Activated gamma-delta T cell treated with anti-CD3 and anti-CD28 coated beads, Interleukin-2, amount 50 U/mL, for 16 hours (primary cell): ENCODE measurements at places on chromosomes 3 and 15.

GRCh38 chr15:29820394-29821154, 1.7 kb downstream of the TJP1 start:
- no peak for DNase-seq

DNA sequence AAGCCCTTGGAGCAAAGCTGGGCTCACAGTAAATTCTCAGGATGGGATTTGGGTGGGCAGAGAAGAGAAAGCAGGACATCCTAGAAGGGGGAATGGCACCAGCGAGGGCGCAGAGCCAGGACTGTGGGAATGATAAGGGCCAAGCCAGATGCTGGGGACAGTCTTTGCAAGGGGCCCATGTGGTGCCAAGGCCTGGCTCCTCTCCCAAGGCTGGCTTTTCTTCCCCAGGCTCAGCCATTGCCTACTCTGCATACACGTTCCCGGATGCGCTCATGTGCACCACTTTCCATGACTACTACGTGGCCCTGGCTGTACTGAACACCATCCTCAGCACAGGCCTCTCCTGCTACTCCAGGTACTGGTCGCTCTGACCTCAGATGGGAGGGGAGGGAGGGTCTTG, 24.7 kb upstream of the KIF23 start:
- DNase-seq, result no peak

GRCh38 chr3:131743126-131743525, 240.4 kb upstream of the MRPL3 start:
- DNase-seq, result no peak

- no peak for DNase-seq
These were observed 225.2 kb downstream of the ADAMTS17 start for GRCh38 chr15:100116416-100117190.

DNA sequence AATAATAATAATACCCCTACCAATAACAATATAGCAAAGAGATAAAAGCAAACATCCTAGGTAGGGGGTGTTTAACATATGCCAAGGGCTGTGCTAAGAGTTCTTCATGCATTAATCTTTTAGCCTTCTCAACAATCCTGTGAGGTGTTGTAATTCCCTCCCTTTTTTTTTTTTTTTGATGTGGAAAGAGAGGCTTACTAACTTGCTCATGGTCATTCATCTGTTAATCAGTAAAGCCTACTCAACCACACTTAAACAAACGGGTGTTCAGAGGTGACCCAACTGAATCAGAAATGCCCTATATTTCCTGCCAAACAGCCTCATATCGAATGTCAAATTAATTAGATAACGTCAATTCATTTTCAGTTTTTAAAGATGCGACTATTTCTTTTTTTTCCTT, 232.1 kb downstream of the CTNNB1 start:
- DNase-seq, result no peak

DNA sequence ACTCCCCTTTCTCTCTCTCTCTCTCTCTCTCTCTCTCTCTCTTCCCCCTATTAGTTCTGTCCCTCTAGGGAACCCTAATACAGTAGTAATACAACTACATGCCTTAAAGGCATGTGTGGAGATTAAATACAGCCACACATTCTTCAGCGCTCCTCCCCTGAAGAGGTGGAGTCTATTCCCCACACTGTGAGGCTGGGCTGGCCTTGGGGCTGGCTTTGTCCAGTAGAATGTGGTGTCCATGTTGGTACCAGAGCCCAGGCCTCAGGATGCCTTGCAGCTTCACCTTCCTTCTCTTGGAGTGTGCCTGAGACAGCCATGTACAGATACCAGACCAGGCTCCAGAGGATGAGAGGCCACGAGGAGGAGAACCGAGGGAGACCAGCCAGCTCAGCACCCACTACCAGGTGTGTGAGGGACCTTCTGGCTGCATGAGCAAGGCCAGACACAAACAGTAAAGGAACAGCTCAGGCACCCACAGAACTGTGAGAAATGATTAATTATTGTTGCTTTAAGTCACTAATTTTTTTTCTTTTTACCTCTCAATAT, 10.7 kb downstream of the SLC6A20 start:
- no peak for DNase-seq

DNA sequence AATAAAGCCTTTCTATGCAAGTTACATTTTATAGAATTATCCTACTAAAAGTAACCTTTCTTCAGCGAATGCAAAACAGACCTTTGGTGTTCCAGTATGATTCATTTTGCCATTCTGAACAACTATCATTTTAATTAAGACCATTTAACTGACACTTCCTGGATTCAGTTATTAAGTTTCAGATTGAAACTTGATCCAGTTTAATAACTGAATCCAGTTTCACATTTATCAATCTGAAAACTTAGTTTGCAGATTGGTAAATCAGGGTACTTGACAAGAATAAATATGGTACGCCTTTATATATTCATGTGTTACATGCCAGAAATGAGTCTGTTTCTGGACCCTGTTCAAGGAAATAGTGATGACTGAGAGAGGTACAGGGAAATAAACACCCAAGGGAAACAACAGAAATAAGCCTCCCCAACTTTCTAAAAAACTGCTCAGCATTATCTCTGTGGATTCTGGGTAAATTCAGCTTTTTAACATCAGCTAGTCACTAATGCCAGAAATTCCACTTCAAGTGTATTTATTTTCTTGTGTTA, 23.3 kb upstream of the NFKBIZ start:
- DNase-seq, result no peak

DNA sequence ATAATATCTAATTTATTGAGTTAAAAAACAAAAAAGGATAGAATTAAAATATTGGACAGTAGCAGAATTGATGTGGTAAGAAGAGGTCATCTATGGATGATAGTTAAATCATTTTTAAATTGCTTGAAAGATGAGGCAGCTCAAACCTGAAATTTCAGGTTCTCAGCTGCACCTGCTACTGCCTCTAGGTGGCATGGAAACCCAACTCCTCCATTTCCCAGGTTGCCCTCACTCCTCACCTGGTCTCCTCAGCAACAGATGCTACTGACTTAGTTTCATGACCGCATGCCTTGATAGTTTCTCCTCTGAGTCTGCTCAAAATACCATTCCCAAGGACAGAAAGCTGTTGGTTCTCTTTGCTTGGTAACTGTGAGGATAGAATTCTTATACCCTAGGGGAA, 148.1 kb downstream of the ABHD5 start:
- no peak for DNase-seq

DNA sequence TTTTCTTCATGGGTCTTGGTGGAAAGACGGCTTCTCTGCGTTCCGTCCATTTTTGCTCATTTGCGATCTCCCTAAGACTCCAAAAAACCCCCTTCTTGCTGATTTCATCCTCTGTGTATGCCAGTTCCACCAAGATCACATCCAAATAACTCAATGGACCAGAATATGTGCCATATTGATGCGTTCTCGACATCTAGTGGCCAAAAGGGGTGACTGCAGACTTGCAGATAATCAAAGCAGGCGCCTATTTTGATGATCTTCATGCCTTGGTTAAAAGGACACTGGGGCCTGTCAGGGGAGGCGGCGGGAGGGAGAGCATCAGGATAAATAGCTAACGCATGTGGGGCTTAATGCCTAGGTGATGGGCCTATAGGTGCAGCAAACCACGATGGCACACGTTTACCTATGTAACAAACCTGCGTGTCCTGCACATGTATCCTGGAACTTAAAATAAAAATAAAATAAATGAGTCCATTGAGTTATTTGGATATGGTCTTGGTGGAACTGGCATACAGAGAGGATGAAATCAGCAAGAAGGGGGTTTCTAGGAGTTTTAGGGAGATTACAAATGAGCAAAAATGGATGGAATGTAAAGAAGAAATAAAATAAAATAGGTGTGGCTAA, 104.2 kb upstream of the RAD18 start:
- no peak for DNase-seq

DNA sequence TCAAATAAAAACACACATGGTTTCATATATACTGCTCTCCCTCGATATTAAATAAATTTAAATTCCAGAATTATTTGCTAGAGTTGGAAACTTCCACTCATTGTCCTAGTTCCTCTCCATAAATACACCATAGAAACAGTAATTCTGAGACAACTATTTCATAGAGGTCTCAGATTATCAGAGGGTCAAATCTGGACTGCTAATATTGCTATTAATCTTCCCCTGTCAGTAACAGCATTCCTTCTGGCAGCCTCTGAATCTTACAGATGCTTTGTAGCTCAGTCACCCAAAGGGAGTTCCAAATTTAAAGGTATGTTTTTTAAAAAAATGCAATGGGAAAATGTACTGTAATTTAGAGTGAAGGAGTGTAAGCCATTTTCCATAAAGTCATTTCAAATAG, 428.8 kb downstream of the PYDC2 start:
- DNase-seq, result no peak

GRCh38 chr3:134284438-134284837, 33.8 kb upstream of the RYK start:
- no peak for DNase-seq

GRCh38 chr3:14305324-14305723, 97.1 kb upstream of the SLC6A6 start:
- DNase-seq, result no peak

GRCh38 chr3:64257100-64257755, 32.0 kb upstream of the PRICKLE2 start:
- no peak for DNase-seq

DNA sequence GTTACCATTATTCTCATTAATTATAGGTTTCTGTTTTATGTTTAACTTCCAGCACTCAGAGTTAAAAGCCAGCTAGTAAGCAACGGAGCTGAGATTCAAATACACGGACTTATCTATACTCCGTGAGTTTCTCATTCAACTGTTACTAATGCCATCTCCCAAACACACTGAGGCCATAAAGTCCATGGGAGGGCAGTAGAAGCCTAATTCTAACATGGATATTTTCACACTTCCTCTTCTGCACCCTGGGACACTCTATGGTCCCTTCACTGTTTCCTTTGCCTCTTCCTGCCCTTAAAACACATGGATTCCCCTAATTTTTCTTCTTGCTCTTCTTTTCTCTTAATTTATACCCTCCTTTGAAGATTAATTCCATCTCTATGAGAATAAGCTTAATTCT, 245.0 kb downstream of the KLF13 start:
- no peak for DNase-seq

DNA sequence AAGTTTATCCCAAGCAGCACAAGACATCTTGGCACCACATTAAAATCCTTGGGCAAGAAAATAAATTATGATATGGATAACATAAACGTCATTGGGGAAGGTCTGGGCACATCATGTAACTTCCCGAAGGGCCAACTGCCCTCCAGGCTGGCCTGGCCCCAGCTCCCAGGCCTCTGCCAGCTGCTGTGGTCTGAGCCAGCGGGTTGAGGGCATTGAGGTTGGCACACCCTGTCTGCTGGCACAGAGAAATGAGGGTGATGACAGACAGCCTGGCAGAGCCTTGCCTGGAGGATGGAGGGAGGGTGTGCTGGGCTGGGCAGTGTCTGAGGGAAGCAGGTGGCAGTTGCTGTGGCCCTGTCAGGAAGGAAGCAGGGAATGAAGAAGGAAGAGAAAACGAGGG, 3.3 kb upstream of the RBSN start:
- no peak for DNase-seq

- DNase-seq, result no peak
These were observed 135.4 kb downstream of the UACA start for GRCh38 chr15:70627734-70628548.

GRCh38 chr3:29515451-29515850, 234.6 kb downstream of the RBMS3 start:
- DNase-seq, result no peak

DNA sequence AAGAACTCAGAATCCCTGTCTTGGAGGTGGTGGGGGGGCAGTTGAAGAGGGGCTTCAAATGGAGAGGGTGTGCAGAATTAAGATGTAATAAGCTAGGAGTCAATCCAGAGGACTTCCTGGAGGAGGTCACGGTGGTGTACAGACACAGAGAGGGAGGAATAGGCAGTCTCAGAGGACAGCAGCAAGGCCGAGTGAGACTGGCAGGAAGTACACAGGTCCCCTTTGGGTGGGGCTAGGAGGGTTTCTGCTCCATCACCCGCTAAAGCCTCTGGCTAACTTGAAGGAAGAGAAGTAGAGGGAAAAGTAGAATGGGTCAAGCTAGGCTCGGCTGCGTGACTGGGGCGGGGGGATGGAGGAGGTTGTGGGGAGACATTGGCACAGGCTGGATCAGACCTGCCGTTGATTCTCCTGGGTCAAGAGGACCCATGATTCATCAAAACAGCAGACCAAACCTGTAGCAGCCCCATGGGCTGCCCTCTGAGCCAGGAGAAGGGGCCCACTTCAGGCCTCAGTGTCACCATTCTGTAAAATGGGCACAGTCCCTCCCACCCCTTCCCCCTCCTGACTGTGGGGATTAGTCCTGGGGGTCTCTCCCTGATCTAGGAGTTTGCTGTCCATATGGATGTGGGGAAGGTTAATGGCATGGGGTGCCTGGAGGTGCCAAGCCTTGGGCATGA, 16.9 kb downstream of the CSPG4 start:
- no peak for DNase-seq

GRCh38 chr3:33786565-33787327, 11.7 kb upstream of the PDCD6IP start:
- DNase-seq, result no peak

DNA sequence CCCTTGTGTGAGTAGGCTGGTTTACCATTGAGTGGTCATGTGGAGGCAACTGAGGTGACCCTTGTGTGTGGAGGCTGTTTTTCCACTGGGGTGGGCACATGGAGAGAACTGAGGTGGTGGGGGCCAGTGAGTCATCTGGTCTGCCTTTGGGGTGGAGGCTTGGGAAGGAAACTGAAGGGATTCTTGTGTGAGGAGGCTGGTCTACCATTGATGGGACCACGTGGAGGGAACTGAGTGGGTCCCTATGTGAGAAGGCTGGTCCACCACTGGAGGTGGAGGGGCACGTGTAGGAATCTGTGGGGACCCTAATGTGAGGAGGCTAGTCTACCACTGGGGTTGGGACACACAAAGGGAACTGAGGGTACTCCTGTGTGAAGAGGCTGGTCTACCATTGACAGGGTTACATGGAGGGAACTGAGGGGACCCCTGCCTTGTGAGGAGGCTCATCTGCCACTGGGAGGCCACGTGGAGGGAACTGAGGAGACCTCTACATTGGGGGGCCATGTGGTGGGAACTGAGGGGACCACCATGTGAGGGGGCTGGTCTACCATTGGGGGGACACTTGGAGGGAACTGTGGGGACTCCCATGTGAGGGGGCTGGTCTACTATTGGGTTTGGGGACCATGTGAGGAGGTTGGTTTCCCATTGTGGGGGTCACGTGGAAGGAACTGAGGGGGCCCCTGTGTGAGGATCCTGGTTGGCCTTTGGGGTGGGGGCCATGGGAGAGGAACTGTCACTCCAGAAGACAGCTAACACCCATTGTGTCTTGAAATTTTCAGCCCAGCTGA, 164.5 kb downstream of the WNT7A start:
- DNase-seq, result no peak

DNA sequence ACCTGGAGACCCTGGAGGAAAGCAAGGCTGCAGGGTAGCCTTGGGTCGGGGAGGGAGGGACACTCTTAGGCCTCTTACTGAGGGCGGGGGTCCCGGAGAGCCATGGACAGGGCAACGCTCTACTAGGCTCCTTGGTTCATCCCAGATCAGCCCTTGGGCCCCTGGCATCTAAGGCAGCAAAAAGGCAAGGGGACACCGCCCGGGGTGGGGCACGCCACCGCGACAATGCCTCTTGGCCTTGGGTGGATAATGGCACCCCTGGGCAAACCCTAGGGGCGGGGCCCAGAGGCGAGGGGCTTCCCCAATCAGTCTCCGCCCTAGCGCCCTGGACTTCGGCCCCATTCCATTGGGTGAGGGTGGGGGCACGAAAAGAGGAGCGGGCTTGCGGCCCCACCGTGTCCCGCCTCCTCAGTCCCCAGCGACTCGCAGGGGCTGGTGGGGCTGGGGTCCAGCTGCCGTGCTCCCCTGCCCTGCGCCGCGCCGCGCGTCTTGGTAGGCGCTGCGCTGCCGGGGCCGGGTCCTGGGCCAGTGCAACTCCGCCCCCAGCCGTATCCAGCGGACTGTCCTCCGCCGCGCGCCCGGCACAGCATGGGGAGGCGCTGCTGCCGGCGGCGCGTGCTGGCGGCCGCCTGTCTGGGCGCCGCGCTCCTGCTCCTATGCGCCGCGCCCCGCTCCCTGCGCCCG, at the start of gene CHST13:
Gene CHST13 (plus strand): TSS at position 411 of the 684 bp plus-strand sequence. CDS start 178 bp downstream, at position 589.
- DNase-seq, result no peak
